ENCODE measurements at places on chromosomes 2 and 18. TPM values are rescaled to one million over a fixed set of nuclear protein-coding genes. Genes with fewer than 3 reads are reported as not detected.

DNA sequence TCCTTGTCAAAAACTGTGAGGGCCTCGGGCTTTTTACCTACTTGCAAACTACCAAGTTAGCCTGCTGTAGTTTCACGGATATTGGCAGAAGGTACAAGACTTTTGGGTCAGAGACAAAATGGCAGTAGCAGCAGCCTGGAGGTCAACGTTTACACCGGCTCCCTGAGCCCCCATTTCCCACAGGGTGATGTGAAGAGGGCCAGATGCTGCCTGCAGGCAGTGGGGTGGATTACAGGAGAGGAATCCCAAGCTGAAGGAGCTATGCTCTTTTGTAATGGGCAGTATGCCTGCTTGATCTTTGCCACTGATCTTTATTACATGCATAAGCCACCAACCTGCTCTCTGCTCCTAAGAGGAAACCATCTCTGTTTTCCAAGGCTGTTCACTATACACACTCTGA lies 29.5 kb upstream of the SP5 start:
- no peak for DNase-seq

DNA sequence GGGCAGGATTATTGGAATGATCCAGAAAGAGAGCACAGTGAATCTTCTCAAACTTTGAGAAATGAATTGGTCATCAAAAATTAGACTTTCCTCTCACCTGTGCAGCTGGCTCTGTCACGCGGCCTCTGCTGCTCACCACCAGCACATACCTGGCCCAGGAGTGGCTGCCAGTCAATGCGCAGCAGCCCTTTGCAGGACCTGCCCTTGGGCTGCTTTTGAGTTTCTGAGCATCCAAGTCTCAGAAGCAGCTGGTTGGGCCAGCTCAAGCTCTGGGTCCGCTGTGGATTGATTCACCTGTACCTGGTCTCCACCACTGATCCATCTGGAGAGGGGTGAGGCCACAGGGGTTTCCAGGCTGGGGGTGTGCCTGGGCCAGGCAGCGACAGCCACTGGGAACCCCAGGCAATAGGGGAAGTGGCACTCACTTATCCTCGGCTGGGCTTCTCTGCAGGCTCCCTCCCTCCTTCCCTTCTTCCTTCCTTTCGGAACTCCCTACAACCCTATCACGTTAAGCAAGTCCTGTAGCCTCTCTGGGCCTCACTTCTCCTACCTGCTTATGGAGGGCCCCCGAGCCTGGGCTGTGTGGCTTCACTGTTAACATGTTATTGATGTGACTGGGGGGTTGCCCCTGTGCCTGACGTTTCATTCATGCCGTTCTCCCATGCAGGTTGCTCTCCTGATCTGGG lies 48.1 kb downstream of the SH3BP4 start:
- DNase-seq, result no peak

- no peak for DNase-seq
Observed at GRCh38 chr18:801137-801536, 10.9 kb downstream of the YES1 start.

DNA sequence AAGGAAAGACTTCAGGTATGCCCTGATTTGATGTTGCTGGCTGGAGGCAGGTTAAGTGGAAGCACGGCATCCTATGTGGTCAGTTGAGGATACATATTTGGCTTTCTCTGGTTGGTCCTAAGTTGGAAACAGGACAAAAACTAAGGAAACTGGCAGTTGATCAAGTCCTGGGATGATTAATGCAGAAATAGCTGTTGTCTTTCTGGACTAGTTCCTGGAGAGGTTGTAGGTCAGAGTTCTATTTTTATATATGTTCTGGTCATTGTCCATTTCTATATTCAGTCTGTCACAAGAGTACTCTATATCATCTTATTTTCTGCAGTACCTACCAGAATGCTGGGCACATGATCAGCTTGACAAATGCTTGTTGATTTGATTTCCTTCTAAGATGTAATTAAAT lies 4.0 kb upstream of the SLC35F5 start:
- DNase-seq, result no peak

DNA sequence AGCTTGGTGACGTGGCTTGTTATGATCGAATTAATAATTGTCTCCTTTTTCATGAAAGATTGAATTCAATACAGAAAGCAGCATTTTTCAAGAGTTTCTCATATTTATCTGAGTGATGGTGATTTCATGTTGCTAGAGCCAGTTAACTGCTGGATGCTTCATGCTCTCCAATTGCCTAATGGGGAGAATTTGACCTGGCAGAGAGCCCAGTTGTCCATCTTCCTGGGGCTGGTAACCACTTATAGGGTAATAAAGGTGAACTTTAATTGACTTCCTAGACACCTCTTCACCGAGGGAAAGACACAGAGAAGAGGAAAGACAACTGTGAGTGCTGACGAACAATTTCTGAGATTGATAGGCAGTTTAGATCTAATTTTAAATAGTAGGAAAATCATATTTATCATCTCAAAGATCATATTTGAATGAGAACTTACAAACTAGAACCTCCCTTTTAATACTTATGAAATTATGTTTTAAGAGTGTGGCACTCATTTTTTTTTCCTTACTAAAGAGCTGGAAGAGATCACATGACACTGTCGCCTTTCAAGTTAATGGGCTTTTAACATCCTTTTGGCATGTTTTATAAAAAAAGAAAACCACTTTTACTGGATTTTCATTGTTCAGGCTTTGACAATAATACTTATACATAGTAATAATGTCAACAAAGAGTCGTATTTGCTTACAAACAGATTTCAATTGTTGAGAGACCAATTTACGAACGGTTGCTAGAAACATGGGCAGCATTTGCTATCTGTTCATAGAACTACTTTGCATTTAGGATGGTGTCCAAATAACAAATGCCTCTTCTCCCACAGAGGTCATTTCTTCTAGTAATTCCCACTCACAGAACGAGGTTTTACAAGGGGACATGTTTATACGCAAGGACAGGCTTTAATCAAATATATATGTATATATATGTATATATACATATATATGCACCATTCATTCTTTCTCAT lies 153.3 kb downstream of the RAPGEF4 start:
- no peak for DNase-seq

- DNase-seq, result peak; percentile 63
Observed at GRCh38 chr2:121360566-121361300, 75.7 kb upstream of the TFCP2L1 start.

DNA sequence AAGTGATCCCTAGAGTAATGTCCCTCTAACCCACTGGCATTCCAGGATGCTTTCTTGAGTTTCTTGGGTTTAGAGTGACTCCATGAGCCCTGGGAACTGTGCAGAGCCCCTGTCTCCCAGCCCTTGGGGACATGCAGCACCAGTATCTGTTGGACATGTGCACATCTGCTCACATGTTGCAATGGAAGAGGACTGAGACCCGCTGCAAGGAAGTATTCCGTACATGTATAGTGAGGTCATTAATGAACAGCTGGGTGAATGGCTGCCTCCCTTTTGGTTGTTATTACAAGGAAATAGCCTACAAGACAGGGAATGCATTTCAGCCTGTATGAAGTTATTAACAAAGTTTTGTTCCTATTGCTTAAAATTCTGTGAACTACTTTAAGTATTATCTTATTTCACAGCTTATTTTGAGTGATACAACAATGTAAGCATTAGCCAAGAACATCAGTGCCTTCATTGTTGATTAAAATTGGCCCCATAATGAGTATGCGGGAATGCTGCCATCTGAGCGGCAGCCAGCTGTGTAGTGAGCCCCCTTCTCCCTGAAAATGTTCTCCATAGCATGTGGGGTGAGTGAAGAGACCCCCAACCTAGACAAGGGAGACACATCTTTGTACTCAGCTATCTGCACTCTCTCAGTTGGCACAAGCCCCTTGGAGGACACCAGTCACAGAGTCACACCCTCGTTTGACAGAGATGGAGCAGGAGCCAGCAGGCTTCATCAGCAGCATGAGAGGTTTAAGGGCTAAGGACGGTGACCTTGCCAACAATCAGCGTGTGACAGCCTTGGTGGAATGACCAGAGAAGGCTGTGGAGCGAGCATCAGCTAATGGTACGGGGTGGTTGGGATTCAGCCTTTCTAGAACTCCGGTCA lies 87.4 kb downstream of the FAM210A start:
- DNase-seq, result no peak

DNA sequence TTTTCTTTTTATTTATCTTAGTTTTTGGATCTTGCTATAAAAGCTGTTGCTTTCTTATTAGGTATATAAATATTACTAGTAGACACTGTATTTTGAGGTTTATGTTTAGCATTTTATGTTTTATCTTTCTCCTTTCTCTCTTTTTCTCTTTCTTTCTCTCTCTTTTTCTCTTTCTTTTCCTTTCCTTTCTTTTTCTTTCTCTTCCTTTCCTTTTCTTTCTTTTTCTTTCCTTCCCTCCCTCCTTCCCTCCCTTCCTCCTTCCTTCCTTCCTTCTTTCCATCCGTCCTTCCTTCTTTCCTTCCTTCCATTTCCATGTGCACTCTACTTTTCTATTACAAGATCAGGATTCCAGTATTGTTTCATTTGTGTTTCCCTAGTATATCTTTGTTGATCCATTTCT lies 814.8 kb downstream of the KCNJ3 start:
- no peak for DNase-seq

DNA sequence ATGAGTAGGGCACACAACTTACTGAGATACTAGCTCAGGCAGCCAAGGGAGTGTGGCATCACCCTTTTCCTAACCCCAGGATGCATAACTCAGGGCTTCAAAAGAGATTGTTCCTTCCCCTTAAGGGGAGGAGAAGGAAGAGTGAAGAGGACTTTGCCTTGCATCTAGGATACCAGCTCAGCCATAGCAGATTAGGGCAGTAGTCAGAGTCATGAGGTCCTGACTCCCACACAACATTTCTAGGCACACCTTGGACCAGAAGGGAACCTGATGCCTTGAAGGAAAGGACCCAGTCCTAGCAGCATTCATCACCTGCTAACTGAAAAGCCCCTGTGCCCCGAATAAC lies 1433.2 kb upstream of the TMEFF2 start:
- DNase-seq, result no peak

DNA sequence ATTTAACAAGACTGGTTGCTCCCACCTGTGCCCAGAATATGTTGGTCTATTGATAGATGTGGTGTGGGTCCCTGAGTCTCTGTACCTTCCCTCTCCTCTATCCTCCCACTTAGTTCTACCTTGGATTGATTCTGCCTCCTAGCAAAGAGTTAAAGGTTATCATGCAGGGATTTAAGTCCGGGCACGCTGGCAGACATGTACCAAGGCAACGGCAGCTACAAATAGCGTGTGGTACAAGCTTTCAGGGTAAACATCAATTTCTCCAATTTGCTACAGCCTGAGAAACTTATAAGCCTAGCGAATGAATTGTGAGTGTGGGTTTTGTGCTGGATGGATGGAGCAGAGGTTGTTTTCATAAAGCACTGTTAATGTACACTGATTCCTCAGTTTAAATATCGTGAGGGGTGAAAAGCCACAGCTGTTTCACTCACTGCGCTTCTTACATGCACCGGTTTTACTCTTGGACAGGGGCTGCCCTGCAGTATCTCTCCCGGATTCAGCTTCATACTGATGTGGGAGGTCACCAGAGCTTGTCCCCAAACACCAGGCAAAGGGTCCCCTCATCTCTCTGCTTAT lies 289.8 kb downstream of the ICOS start:
- no peak for DNase-seq

DNA sequence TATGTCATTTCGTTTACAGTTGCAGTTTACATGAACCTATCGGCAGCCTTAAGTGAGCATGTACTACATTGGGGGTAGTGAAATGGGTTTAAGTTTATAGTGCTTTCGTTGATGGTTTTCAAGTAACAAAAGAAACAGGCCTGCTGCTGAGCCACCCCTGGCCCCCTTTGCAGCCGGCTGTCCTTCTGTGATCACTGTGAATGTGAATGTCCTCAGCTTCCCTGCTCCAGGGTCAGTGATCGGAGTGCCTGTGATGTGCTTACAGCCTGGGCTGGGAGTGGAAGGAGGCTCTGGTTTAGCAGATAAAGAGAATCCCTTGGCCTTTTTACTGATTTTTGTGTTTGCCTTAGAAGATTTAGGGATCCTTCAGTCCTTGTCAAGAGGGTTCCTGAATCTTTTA lies 154.2 kb downstream of the FAM210A start:
- no peak for DNase-seq

GRCh38 chr2:178237488-178238153 lies 43.3 kb downstream of the OSBPL6 start:
- DNase-seq, result no peak

DNA sequence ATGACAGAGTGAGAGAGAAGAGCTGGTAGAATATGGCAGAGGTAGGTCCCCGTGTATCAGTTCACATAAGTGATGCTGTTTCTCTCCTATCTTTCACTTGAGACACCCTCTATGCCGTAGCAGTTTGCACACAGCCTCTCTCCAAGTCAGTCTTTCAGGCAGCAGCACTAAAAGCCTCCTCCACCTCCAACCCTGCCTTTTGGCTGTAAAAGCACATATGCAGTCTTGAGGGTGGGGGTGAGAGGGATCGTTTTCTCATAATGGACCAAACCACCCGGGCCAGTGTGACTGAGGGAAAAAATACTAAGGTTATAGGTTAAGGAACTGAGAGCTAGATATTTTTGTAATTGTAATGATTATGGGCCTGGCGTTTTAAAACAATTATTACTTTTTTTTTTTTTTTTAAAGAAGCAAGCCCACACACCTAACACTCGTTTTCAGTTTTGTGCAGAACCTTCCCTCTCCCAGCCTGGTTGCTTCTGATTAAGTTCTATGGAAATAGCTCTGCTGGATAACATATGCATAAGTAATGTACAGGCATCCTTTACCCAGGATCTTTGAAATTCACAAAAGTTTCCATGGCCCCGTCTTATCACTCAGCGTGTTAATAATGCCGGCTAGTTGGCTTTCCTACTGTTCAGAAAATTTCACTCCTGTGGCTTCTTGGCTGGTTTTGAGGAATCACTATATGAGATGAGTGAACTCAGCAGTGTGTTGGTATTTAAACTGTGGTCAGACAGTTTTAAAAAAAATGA lies 112.2 kb upstream of the MEIS1 start:
- no peak for DNase-seq

- no peak for DNase-seq
Observed at GRCh38 chr2:238657132-238658053, 190.5 kb upstream of the TWIST2 start.

DNA sequence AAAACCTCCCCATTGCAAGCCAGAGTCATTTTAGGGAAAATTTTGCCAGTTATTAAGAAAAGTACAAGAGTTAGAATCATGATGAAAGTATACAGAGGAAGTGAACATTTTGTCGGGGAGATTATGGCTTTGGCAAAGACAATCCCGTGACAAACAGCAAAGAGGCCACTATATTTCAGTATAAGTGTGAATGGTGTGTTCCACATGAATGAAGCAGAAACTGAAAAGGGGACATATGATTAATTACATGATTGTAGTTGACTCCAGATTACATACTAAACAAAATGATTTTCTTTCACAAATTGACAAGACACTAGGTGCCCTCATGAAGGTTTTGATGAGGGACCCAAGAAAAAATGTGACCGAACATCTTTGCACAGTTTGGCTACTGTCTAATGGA lies 42.0 kb downstream of the SP140 start:
- DNase-seq, result no peak

The QPCT gene
- 12.5 TPM for total RNA-seq

The SCN7A gene
- 11.5 TPM for total RNA-seq

The PRKRA gene
- total RNA-seq, result 61.3 TPM

The LOXL3 gene
- total RNA-seq, result 3.7 TPM

The TUBB8B gene
- 0.66 TPM for total RNA-seq

The SELENOI gene
- total RNA-seq, result 26.3 TPM

The PUS10 gene
- total RNA-seq, result 9.3 TPM

The DYNAP gene
- not detected for total RNA-seq

The GPN1 gene
- 25.6 TPM for total RNA-seq

The MALT1 gene
- total RNA-seq, result 26.9 TPM

The SNRPD1 gene
- 11.8 TPM for total RNA-seq

The TCF7L1 gene
- total RNA-seq, result 6.9 TPM
